ENCODE measurements at places on chromosomes 1 and 21. TPM values are rescaled to one million over a fixed set of nuclear protein-coding genes. Genes with fewer than 3 reads are reported as not detected.

Gene RGS7
- not detected for total RNA-seq

Gene SH3BGR
- 0.82 TPM for total RNA-seq

Gene LIPI
- total RNA-seq: not detected

Gene NFIA
- 1.4 TPM for total RNA-seq

Gene BNIPL
- 2.3 TPM for total RNA-seq

Gene ZFP69B
- total RNA-seq: 1.2 TPM

Gene ERG
- not detected for total RNA-seq

Measured in Caco-2 (cell line).